ENCODE measurements at places on chromosomes 16 and 17.
A peak's percentile ranks its signal among the peaks of the same experiment; 100 is the strongest.

DNA sequence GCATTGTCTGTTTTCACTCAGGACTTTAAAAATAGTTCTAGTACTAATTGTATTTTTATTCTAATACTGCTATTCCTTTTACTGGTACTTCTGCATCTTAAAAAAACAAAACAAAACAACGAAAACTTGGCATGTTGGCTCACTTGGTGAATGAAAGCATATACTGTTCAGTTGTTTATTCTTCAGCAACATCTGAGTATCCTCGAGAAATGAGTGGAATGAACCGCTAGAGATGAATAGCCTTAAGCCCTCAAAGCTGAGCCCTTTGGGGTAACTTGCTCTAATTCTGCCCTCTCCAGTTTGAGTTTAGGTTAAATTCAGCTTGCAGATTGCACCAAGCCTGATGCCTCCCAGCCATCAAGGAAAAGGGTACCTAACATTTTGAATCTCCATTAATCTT is 126.5 kb downstream of the WWOX start:
- no peak for DNase-seq

DNA sequence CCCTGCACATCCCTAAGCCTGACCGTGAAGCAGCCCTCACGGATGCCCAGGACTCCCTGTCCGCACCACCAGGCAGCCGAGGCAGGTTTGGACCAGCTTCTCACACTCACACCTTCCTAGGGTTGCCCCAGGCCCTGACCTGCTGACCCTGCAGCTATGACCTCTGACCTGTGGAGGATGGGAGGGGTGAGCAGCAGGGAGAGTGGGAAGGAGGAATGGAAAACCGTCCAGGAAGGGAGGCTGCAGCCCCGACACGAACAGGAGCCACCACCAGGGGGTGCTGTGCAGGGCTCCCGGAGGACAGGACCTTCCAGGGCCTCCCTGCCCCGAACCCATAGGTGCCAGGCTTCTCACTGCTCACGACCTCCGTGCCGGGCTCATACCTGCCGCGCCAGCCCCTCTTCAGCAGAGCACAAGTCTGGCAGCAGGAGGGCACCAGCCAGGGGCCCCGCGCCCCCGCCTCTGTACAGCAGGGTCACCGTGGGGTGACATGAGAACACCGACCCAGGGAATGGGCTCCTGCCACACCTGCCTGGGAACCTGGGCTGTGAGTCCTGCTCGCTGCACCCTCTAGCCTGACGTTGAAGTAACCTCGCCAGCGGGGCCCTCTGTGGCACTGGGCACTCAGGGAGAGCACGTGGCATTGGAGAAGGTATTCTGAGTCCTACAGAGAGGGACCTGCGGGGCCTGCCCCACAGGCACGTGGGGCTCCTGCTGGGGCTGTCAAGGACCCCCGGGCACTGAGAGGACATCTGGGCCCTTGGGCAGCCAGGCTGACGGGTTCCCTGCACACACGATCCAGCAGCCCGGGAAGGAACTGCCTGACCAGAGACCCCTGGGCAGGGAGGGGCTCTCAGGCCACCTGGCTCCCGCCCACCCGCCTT is 37.6 kb downstream of the CTU2 start:
- peak; percentile 59 for DNase-seq

DNA sequence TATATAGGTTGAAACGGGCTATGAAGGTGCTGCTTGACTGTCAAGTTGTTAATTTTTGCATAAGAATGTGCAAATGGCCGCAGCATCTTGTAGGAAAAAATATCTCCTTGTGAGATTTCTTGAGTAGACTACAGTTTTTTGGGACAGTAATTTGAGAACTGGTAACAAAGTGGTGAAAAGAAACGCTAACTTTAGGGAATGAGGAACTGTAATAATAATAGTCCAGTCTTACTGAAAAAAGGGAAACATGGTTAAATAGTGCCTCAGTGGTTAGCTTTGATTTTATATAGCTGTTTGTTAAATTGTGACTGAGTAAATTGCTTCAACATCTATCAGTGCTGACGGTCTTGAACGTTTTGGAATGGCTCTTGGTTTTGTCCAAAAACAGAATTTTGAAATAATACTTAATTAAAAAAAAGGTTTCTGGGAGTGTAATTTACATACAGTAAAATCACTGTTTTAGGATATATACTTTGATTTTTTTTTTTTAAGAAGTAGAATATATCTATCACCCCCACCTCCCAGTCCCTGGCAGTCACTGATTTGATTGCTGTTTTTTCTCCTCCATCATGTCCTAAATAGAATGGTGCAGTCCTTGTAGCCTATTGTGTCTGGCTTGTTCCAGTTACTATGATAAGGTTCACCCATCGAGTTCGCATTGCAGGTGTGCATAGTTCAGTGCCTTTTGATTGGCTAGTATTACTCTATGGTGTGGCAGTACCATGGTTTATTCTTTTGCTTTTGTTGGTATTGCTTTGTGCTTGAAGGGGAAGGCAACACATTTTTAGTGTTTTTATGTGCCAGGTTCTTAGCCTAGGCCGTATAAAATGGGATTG is 2.8 kb downstream of the HAPSTR1 start:
- no peak for DNase-seq

DNA sequence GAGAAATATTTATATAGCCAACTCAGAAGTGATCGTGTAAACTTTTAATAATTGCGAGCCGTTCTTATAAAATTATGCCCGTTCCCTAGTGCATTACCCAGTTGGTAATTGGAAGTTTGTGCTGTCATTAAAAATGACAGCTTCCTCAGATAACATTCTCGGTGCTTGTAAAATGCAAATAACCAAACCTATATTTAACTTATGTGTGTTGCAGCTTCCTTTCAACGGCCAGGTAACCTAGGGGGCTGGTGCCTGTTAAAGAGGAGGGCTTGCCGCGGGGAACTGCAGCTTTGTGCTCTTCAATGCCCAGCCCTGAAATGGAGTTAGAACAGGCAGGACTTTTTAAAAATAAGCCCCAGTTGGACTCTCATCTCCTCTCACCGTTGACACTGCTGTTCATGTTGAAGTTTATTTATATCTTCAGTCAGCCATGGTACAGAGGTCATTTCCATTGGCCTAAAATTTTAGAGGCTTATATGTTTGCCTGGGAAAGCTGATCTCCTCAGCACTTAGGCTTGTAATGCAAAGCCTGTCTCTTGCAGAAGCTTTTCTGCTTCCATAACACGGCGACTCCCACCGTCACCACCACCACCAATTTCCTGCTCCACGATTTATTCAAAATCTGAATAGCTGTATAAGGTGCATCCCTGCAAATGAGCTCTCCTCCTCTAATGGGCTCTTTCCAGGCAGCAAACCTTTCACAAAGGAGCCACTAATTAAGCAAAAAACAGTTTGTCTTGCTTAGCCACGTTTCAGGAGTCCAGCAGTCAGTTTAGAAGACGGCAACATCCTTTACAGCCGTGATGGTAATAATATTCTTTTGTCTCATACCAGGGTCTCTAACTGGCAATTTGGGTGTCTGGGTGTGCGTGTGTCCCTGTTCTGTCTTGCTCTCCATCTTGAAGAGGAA is 74.7 kb downstream of the RPA1 start:
- no peak for DNase-seq

DNA sequence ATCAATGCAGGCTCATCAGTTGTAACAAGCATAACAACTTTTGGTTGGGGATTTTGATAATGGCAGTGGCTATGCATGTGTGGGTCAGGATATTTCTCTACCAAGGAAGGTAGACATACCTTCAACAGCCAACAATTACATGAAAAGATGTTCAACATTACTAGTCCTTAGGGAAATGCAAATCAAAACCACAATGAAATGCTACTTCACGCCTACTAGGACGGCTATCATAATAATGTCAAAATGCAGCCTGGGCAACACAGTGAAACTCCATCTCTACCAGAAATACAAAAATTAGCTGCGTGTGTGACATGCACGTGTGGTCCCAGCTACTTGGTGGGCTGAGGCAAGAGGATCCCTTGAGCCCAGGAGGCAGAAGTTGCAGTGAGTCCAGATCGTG is 7.3 kb upstream of the SLC5A10 start:
- DNase-seq: no peak

DNA sequence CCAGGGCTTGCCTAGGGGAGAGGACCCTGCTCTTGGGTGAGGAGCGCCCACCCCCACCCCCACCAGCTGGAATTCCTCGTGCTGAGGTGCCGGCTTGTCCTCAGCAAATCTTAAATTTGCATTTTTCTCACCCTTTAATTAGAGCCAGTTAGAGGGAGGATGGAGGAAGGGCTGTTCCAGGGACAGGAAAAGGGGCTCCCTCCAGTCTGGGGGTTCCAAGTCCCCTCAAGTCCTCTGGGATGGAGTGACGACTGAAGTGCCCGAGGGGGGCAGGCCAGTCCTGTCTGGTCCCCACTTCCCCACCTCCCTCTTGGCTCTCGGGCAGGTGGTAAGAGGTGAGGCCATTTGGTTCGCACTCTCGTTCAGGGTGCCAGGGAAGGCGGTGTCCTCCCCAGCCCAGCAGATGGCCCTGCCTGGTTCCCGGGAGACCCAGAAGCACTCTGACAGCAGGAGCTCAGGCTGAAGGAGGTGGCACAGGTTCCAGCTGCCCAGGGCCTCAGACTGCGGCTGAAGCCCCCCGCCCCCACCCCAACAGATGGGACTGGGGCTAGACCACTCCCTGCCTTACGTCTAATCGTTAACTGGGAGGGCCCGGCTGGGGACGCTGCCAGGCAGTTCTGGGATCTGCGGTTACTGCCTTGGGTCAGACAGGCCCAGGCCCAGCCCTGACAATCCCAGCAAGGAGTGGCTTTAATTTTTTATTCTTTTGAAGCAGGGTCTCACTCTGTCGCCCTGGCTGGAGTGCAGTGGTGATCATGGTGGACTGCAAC is 2.2 kb downstream of the RAB26 start:
- DNase-seq: no peak

DNA sequence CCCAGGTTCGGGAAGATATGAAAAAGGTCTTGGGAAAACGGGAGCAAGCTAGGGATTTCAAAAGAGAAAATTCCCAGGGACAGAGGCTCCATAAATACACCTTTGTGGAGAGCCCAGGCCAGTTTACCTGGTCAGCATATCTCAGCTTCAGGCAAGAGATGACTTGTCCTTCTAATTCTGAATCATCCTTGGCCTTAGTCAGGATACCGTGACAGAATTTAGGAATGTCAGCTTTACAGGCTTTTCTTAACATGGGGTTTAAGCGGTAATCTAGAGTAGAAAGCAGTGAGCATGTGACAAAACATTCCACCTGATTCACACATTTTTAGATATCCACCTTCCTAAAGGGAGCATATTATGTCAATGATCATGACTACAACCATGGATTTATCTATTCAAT is 41.1 kb upstream of the CLEC18B start:
- DNase-seq: no peak

- DNase-seq: no peak
Measured at GRCh38 chr16:63530208-63530607, 1494.0 kb upstream of the CDH8 start.

DNA sequence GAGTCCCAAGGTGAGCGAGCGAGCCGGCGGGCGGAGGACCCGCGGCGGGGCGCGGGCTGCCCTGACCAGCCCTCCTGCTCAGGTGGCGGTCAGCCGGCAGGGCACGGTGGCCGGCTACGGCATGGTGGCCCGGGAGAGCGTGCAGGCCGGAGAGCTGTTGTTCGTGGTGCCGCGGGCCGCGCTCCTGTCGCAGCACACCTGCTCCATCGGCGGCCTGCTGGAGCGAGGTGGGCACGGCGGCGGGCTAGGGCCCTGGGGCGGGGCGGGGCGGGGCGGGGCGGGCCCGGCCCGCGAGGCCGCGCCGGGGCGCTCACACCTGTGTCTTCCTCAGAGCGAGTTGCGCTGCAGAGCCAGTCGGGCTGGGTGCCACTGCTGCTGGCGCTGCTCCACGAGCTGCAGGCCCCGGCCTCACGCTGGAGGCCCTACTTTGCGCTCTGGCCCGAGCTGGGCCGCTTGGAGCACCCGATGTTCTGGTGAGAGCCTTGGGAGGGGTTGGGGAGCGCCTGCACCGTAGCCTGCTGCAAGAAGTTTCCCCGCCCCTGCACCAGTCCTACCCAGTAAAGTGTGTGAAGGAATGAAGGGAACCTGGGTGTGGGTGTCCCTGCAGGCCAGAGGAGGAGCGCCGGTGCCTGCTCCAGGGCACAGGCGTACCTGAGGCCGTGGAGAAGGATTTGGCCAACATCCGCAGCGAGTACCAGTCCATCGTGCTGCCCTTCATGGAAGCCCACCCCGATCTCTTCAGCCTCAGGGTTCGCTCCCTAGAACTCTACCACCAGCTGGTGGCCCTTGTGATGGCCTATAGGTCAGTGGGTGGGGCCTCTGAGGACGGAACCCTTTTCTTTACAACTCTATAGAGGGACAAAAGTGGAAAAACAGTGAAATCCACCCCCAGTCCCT is 802 bp downstream of the SETD6 start:
- peak; percentile 22 for DNase-seq

- DNase-seq: no peak
Measured at GRCh38 chr17:77323413-77324171, 182.8 kb downstream of the SEC14L1 start.

- no peak for DNase-seq
Measured at GRCh38 chr16:64826374-64826773, 295.5 kb downstream of the CDH11 start.

DNA sequence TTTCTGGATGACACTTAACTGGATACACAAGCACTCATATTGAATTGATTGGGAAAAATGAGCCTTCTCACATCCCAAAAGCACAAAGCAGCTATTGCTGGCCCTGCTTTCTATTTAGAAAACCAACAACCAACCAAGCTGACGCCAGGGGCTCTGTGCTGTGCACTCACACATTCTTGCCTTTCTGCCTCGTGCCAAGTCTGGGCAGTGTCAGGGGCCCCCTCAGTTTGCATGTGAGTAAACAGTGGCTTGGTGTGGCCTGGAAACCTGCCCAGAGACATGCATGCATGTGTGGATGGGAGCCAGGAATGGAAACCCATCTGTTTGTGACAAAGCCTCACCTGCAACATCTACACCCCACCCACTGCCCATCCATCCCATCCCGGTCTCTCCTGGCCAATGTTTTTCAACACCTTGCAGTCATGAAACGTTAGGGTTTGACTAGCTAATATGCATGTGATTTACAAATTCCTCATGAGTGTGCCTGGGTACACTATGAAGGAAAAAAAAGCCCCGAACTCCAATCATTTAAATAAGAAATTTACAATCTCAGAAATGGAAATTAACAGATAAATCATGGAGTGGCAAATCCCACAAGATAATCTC is 20.4 kb downstream of the MIEF2 start:
- DNase-seq: no peak

DNA sequence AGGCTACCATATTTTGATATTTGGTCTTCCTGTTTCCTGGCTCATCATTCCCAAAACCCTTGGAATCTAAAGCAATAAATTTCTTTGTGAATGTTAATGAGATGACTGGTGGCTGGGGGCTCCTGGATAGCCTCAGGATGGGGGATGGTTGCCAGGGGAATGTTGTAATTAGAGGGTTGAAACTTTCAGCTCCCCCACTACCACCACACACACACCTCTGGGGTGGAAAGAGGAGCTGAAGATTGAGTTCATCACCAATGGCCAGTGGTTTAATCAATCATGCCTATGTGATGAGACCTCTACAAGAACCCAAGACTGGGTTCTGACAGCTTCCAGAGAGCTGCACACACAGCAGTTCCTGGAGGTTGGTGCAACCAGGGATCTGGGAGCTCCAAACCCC is 59.1 kb downstream of the HS3ST3A1 start:
- DNase-seq: no peak
